CD4-positive, alpha-beta T cell treated with Interleukin-17A for 1 hour (primary cell): ENCODE measurements at places on chromosomes 12 and 14.

GRCh38 chr12:131352296-131352900, 358.5 kb upstream of the SFSWAP start:
- DNase-seq: no peak

DNA sequence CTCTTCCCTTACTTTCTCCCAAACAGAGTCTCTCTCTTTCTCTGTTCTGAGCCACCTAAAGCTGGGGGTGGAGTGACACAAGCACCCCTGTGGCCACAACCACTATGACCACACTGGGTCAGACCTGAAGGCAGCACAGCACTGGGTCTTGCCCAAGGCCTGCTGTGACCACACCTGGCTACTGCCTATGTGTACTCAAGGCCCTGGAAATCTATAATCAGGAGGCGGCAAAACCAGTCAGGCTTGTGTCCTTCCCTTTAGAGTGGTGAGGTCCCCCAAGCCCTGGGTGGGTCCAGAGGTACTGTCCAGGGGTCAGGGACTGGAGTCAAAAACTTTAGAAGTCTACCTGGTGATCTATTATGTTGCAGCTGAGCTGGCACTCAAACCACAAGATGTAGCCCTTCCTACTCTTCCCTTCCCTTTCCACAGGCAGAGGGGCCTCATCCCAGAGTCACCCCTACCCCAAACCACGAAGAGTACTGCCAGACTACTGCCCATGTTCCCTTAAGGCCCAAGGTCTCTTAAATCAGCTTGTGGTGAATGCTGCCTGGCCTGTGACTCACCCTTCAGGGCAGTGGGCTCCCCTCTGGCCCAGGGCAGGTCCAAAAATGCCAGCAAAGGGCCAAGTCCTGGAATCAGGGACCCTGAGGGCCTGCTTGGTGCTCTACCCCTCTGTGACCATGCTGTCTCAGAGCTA, 179.8 kb upstream of the DYRK2 start:
- no peak for DNase-seq

DNA sequence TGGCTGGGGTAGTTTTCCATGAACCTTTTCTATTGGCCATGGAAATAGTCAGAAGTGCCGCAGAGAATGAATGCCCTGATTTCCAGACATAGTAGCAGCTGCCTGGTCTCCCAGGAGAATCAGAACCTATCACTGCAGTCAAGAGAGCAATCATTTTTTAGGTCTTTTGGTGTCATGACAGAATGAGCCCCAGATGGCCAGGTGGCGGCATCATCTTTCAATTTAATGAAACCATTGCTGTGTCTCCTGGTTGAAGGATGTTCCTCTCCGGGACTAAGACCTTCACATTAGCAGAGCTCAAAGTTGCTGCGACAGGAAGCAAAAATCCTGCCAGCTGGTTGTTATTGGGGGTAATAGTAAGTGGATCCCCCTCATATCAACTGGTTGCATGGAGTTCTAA, 18.8 kb downstream of the TNFAIP2 start:
- DNase-seq: no peak

DNA sequence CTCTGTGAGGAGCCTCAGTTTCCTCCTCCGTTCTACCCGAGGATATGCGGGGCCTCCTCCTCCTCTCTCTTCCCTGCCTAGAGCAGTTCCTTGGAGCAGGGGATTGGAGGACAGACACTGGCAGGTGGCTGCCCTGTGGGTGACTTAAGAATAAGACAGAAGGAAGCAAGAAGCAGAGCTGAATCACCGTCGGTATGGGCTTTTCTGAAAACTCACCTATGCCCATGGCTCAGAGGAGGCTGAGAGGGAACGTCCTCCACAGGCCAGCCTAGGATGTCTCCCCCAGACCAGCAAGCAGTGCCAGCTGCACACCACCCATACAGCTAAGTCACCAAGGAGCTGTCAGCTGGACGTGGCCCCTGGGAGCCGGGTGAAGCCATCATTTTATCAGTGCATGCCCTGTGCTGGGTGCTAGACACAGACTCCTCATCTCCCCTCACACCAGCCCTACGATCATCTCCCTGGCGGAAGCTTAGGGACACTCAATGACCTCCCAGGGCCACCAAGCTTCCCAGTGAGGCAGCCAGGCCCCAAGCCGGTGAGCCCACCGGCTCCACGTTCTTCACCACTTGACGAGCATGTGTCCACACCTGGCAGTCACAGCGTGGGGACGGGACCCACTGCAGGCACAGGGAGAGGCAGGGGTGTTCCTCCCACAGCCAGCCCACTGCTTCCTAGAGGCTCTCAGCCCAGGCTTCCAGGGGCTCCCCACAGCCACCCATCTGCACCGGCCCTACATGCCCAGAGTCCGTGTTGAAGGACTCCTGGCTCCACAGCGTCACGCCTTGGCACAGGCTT, 21.4 kb downstream of the ITPK1 start:
- DNase-seq: no peak

- peak; percentile 34 for DNase-seq
Observed at GRCh38 chr12:110349514-110350151, 53.9 kb downstream of the ANAPC7 start.

GRCh38 chr14:33401311-33401710, 462.6 kb downstream of the NPAS3 start:
- no peak for DNase-seq
